Breast epithelium (tissue), 4 donors: ENCODE measurements at places on chromosomes 12 and 14. TPM values are rescaled to one million over a fixed set of nuclear protein-coding genes. Genes with fewer than 3 reads are reported as not detected.

GRCh38 chr12:58387199-58387598 is 445.8 kb downstream of the ATP23 start:
- no peak for DNase-seq

DNA sequence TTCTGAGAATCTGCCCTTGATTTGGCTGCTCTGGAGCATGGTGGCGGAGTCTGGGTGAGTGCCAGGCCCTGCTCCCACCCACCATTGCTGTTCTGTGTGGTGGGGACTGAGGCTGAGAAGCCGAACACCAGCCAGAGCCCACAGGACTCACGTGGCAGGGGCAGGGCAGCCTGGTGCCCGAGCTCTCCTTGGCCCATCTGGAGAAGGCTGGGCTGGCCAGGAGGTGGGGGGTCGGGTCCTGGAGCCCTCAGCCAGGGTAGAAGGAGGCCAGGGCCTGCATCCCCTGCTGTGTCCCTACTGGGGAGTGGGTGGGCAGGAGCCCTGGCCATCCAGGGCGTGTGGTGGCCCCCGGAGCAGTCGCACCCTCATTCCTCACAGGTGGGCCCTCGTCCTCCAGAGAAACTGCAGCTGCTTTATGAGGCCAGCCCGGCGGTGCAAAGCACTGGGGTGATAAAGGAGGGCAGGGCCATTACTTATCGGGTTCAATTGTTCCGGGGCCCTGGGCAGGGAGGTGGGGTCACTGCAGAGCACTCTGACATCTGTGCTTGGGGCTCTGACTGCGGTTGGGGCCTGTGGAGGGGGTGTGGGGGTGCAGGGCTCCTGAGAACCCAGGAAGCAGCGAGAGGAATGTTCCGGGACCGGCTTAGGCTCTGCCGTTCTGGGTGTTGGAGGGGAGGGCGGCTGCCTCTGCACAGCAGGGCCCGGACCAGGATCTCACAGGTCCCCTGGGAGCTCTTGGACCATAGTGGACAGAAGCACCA is 217.5 kb upstream of the C14orf180 start:
- DNase-seq: no peak

- DNase-seq: no peak
These were observed 11.3 kb upstream of the PUS1 start for GRCh38 chr12:131917711-131918306.

Gene NGB
- not detected for total RNA-seq

- DNase-seq: no peak
These were observed 2.5 kb upstream of the SERPINA10 start for GRCh38 chr14:94295360-94296180.

Gene NR4A1
- total RNA-seq: 154 TPM

DNA sequence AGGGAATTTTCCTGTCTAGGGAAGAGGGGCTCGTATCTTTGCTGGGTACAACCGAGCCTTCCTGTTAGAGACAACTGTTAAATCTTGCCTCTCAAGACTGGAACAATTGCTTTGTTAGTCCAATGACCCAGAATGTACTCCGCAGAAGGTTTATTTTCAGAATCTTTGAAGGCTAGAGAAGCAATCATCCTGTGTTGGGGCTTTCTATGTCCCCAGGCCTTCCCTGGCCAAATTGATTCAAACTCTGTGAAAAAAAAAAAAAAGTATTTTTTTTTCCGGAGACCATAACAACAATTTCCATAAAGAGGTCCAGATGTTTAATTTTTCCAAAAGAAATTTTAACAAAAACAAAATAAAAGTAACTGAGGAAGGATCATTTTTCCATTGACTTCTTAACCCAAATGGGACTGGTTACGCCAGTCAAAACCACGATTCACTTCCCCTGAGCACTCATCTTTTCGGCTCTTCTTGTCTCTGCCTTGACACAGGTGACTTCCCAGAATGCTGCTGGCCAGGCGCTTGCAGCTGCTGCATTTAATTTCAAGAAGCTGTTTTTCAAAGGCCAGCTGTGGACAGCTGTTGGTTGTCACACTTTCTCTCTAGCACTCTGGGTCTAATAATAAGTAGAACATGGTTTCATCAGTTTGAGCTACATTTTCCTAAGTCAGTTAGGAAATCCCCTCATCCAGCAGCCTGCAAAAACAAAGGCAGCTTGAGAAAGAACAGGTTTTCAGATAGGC is 81.6 kb upstream of the MANSC4 start:
- no peak for DNase-seq

DNA sequence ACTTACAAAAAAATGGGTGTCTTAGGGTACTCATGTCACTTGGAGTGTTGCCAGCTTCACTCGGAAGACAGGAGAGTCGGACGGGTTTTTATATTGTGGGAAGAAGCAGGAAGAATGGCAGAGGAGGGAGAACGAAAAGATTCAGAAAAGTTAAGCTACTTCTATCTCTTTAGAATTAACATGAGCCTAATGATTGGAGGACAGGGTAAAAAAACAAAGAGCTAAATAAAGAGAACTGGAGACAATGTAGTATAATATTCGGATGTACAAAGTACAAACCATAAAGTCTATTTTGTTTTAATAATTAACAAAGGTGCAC is 43.9 kb downstream of the EFCAB11 start:
- no peak for DNase-seq

DNA sequence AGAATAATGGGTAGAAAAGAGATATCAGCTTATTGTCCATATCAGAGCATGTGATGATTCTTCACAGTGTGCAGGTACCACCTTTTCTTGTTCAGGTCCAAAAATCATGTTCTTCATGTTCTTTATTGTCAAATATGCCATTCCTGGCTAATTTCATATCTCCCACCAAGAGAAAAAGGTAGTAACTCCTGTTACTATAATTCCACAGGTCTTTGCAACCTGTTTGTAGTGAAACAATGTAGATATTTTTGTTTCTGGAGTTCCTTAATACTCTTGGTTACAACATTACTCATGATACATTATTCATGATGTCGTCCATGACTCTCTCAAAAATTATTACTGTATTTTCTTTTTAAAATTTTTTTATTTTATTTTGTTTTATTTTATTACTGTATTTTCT is 11.3 kb upstream of the TMBIM6 start:
- DNase-seq: no peak

DNA sequence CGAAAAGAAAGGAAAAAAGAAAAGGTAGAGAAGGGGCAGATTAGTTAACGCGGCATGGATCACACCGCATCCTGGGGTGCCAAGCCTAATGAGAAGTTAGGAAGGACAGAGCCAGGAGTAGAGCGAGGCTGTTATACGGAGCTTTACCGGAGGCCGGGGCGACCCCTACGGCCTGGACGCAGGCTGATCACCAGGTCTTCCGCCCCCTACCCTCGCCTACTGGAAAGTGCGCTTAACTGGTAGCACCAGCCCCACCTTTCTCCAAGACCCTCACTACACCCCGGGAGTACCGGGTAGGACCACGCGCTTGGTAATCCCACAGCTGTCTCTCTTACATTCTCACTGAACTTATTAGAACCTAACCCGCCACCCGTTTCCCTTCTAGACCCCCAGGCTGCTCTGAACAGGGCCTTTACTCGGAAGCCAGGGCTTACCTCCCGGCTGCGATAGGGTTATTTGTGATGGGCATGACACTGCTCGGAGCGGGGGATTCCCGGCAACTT is 33.8 kb downstream of the WBP11 start:
- no peak for DNase-seq

DNA sequence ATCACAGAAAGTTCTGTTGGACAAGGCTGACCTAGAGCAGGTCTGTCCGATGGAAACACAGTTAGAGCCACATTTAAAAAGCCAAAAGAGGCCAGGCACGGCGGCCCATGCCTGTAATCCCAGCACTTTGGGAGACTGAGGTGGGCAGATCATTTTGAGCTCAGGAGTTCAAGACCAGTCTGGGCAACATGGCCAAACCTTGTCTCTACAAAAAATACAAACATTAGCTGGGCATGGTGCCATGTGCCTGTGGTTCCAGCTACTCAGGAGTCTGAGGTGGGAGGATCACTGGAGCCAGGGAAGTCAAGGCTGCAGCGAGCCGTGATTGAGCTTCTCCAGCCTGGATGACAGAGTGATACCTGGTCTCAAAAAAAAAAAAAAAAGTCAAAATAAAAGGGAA is 14.9 kb downstream of the UBE3B start:
- no peak for DNase-seq

GRCh38 chr12:1795221-1795784 is 25.1 kb upstream of the LRTM2 start:
- no peak for DNase-seq

Gene MORN3
- 0.29 TPM for total RNA-seq

DNA sequence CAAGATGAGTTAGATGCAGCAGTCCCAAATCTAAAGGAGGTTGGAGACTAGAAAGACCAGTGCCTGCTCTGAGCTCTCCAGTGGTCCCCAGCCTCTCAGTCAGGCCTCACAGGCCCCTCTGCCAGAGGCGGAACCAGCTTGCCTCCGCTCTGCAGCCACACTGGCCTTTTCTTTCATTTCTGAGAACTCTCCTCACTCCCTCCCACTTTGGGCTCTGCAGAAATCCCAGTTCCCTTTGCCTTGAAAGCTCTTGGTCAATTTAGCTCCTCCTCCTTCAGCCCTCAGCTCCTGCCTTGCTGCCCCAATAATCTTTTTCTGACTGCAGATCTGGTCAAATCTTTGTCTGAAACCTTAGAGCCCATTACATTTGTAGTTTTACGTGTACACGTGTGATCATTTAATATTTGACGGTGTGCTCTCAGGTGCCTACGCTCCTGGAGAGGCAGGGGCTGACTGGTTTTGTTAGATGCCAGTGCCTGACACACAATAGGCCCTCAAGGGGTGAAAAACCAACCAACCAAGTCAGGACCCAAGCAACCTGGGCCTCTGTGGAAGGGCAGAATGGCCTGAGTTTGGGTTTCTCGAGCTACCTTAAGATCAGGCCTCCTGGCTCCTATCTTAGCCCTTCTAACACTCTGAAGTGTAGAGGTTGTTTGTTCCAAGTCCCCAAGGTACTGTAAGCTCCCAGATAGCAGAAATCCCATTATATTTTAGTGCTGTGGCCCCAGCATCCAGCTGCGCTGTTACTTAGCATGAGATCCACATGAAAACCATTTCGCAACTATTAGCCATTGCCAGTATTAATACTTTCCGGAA is 1.1 kb upstream of the NUDT4 start:
- no peak for DNase-seq

DNA sequence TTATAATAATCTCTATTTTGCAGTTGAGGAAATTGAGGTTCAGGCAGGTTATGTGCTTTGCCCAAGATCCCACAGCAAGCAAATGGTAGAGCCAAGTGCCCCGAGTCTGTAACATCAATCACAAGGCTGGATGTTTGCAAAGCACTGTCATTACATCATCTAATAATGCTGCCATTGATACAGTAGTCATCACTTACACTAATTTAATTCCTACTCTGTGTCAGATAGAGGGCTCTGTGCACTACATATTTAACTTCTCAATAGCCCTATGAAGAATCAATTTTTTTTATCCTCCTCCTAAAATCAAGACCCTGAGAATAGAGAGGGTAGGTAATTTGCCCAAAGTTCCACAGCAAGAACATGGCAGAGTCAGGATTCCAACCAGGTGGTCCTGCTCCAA is 178.1 kb upstream of the VASH1 start:
- no peak for DNase-seq

Gene CLEC1B
- not detected for total RNA-seq

Gene SLCO1B3
- not detected for total RNA-seq

Gene IRAK3
- total RNA-seq: 22.2 TPM

GRCh38 chr12:29147731-29148595 is 1.1 kb upstream of the FAR2 start:
- DNase-seq: no peak

Gene NPAS3
- 0.96 TPM for total RNA-seq

Gene LTBP2
- total RNA-seq: 79.0 TPM

Gene CCDC196
- not detected for total RNA-seq

Gene ETNK1
- 44.6 TPM for total RNA-seq

GRCh38 chr14:85401384-85401783 is 128.6 kb upstream of the FLRT2 start:
- no peak for DNase-seq

Gene OASL
- total RNA-seq: 0.32 TPM

DNA sequence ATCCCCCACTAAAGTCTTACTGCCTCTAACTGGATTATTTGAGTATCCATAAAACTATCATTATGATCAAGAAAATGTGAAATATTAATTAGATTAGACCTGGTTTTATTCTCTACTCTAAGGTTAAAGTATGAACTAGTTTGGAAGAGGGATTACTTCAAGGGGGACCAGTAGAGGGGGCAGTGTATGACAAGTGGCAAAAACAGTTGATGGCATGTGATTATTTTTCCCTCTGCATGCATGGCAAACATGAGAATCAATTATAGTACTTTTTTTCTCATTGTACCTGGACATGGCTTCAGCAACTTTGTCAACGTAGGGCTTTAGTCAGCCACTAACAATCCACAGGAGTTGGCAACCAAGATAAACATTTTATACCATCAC is 145.0 kb upstream of the SLC38A2 start:
- DNase-seq: no peak

DNA sequence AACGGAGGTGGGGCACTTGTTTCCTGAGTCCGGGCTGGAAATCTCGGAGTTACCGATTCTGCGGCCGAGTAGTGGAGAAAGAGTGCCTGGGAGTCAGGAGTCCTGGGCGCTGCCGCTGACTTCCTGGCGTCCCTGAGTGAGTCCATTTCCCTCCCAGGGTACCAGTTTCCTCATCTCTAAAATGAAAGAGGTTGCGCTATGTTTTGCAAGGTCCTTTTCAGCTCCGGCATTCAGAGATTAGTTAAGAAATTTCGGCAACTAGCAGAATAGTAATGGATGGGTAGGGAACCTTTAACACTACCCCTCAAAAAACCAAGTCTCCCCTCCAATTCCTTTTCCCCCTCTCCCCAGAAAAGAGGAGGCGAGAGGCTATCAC is 724 bp downstream of the BLOC1S1 start:
- DNase-seq: no peak

- no peak for DNase-seq
These were observed 6.1 kb upstream of the AAAS start for GRCh38 chr12:53327435-53328042.

Gene TXNDC16
- total RNA-seq: 18.3 TPM

- DNase-seq: no peak
These were observed 7.9 kb downstream of the OR10P1 start for GRCh38 chr12:55644591-55644990.

GRCh38 chr12:125228519-125229260 is 163.5 kb downstream of the AACS start:
- DNase-seq: no peak

- no peak for DNase-seq
These were observed 7.3 kb downstream of the JAG2 start for GRCh38 chr14:105161309-105161708.

- no peak for DNase-seq
These were observed 49.6 kb downstream of the TC2N start for GRCh38 chr14:91817566-91818325.

GRCh38 chr14:96304956-96305355 is 48.9 kb downstream of the BDKRB1 start:
- DNase-seq: no peak

GRCh38 chr12:45208604-45209487 is 7.0 kb upstream of the ANO6 start:
- DNase-seq: no peak

Gene APOF
- not detected for total RNA-seq

Gene UNC119B
- 22.0 TPM for total RNA-seq

Gene GNG2
- 15.1 TPM for total RNA-seq

Gene RNASE4
- 177 TPM for total RNA-seq

Gene SLC6A15
- not detected for total RNA-seq
